ENCODE measurements at places on chromosomes 2 and 18. TPM values are rescaled to one million over a fixed set of nuclear protein-coding genes. Genes with fewer than 3 reads are reported as not detected.
A peak's percentile ranks its signal among the peaks of the same experiment; 100 is the strongest.

- H3K4me3 ChIP-seq: no peak overlapping the region
- H3K36me3 ChIP-seq: no peaks in the 10 kb centered on the region
- no peak overlapping the region for H3K27ac ChIP-seq
- no peak for DNase-seq
These were observed 170.0 kb downstream of the ALK start for GRCh38 chr2:29751390-29751789.

DNA sequence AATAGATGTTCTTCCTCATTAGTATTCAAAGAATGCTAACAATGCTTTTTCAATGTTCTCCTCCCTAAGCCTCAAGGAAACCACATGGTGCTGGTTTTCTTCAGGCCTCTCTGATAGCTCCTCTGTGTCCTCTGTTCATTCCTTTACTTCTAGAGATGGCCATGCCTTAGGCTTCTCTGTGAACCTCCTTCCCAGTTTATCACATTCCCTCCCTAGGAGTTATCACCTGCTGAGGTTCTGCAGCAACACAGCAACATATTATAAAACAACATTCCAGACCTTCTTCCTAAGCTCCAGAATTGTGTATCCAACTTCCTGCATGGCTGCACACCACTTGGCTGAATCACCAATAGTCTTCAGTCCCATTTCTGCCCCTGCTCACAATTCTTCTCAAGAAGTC lies 325.5 kb downstream of the IRS1 start:
- no peaks in the 10 kb centered on the region for H3K27me3 ChIP-seq
- no peaks in the 10 kb centered on the region for H3K36me3 ChIP-seq
- no peaks in the 10 kb centered on the region for H3K4me1 ChIP-seq
- no peak overlapping the region for H3K4me3 ChIP-seq
- DNase-seq: no peak
- no peak overlapping the region for H3K27ac ChIP-seq

- H3K4me3 ChIP-seq: no peak overlapping the region
- no peaks in the 10 kb centered on the region for H3K4me1 ChIP-seq
- H3K27ac ChIP-seq: no peak overlapping the region
- H3K27me3 ChIP-seq: no peaks in the 10 kb centered on the region
- no peaks in the 10 kb centered on the region for H3K36me3 ChIP-seq
These were observed 201.3 kb upstream of the DSEL start for GRCh38 chr18:67717800-67718199.

DNA sequence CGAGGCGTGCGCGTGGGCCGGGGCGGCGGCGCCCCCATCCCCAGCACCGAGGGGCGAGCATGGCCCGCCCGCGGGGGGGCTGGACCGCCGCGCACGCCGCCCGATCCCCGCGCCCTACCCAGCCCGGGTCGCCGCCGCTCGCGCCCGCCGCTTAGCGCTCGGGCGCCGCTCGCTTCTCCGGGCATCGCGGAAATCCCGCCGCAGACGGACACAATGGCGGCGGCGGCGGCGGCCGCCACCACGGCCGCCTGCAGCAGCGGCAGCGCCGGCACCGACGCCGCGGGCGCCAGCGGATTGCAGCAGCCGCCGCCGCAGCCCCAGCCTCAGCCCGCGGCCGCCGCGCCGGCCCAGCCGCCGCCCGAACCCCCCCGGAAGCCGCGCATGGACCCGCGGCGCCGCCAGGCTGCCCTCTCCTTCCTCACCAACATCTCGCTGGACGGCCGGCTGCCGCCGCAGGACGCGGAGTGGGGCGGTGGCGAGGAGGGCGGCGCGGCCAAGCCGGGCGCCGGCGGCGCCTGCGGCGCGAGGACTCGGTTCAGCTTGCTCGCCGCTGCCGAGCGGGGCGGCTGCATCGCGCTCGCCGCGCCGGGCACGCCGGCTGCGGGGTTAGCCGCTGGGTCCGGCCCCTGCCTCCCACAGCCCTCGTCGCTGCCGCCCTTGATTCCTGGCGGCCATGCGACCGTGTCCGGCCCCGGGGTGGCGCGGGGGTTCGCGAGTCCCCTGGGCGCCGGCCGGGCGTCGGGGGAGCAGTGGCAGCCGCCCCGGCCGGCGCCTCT lies 453 bp downstream of the CABLES1 start:
- no peaks in the 10 kb centered on the region for H3K27me3 ChIP-seq
- H3K4me3 ChIP-seq: peak overlapping the region; percentile 77
- peak overlapping the region; percentile 79 for H3K27ac ChIP-seq
- no peaks in the 10 kb centered on the region for H3K36me3 ChIP-seq

- H3K4me3 ChIP-seq: no peak overlapping the region
- DNase-seq: no peak
- H3K4me1 ChIP-seq: no peaks in the 10 kb centered on the region
These were observed 5.7 kb downstream of the TCF4 start for GRCh38 chr18:55582325-55582724.

- H3K4me3 ChIP-seq: no peak overlapping the region
- H3K36me3 ChIP-seq: no peaks in the 10 kb centered on the region
- H3K27ac ChIP-seq: no peak overlapping the region
- H3K4me1 ChIP-seq: peaks cover 24% of the 10 kb centered on the region
- no peak for DNase-seq
- H3K27me3 ChIP-seq: peaks cover 29% of the 10 kb centered on the region
These were observed 9.9 kb downstream of the DYSF start for GRCh38 chr2:71463342-71463654.

Gene RALB
- total RNA-seq: 35.1 TPM

All from tibial nerve (tissue), 4 donors.